Bronchial epithelial cell (primary cell): ENCODE measurements at places on chromosomes 4 and X. TPM values are rescaled to one million over a fixed set of nuclear protein-coding genes. Genes with fewer than 3 reads are reported as not detected.

MOSPD2 gene
- 8.2 and 8.7 TPM in 2 replicates for total RNA-seq

ZNF185 gene
- 93.5 and 264 TPM in 2 replicates for total RNA-seq

RADX gene
- total RNA-seq: 1.7 and 2.4 TPM in 2 replicates

SMIM43 gene
- total RNA-seq: under 0.01 TPM in 1 of 2 replicates, not detected in the other

SSX4B gene
- not detected in 2 replicates for total RNA-seq

CLGN gene
- total RNA-seq: 53.1 and 78.5 TPM in 2 replicates

CNGA1 gene
- 1.6 and 5.4 TPM in 2 replicates for total RNA-seq

CYSLTR1 gene
- not detected in 2 replicates for total RNA-seq

ARHGAP24 gene
- 11.1 and 12.7 TPM in 2 replicates for total RNA-seq

NUP62CL gene
- total RNA-seq: 3.9 and 5.1 TPM in 2 replicates

TMPRSS11E gene
- total RNA-seq: 9.2 and 45.2 TPM in 2 replicates

ADGRG4 gene
- not detected in 2 replicates for total RNA-seq

SYN1 gene
- total RNA-seq: 0.26 TPM in 1 of 2 replicates, not detected in the other

SYNPO2 gene
- total RNA-seq: 0.13 and 0.26 TPM in 2 replicates

VEGFD gene
- total RNA-seq: 0.26 TPM in 2 replicates

GYPA gene
- not detected in 2 replicates for total RNA-seq

PNMA3 gene
- under 0.01 TPM in 1 of 2 replicates, not detected in the other for total RNA-seq

SUPT20HL2 gene
- not detected in 2 replicates for total RNA-seq

ARHGEF6 gene
- 0.26 and 0.77 TPM in 2 replicates for total RNA-seq

BEX4 gene
- 10.3 and 17.8 TPM in 2 replicates for total RNA-seq

HHIP gene
- not detected in 2 replicates for total RNA-seq

KIF4A gene
- 0.26 and 0.64 TPM in 2 replicates for total RNA-seq

MAGEE1 gene
- total RNA-seq: 0.51 and 0.53 TPM in 2 replicates

NALF2 gene
- total RNA-seq: 0.79 and 2.8 TPM in 2 replicates

PNCK gene
- total RNA-seq: 1.5 and 2.1 TPM in 2 replicates

NLRP2B gene
- total RNA-seq: not detected in 2 replicates

PRDM5 gene
- total RNA-seq: 8.4 and 9.0 TPM in 2 replicates

IL13RA2 gene
- total RNA-seq: 15.4 and 17.1 TPM in 2 replicates

TCEAL9 gene
- total RNA-seq: 46.6 and 66.6 TPM in 2 replicates

GAGE2A gene
- not detected in 2 replicates for total RNA-seq

CXorf49 gene
- not detected in 2 replicates for total RNA-seq

UCP1 gene
- total RNA-seq: under 0.01 TPM in 1 of 2 replicates, not detected in the other

TCEAL7 gene
- 0.77 and 1.1 TPM in 2 replicates for total RNA-seq

DGKK gene
- total RNA-seq: not detected in 2 replicates

CLCN4 gene
- 1.3 and 2.4 TPM in 2 replicates for total RNA-seq

NUDT10 gene
- 0.64 and 0.79 TPM in 2 replicates for total RNA-seq

C4orf46 gene
- total RNA-seq: 2.3 and 3.4 TPM in 2 replicates

PLAC8 gene
- total RNA-seq: 0.79 and 4.4 TPM in 2 replicates

SLC26A1 gene
- total RNA-seq: under 0.01 and 0.13 TPM in 2 replicates

HTN1 gene
- not detected in 2 replicates for total RNA-seq

RTL3 gene
- total RNA-seq: not detected in 2 replicates
